Sigmoid colon (tissue), 7 donors: ENCODE measurements at places on chromosomes 4 and X. TPM values are rescaled to one million over a fixed set of nuclear protein-coding genes. Genes with fewer than 3 reads are reported as not detected.

The QDPR gene
- 8.7 TPM for total RNA-seq

The PPEF2 gene
- total RNA-seq, result 0.28 TPM

DNA sequence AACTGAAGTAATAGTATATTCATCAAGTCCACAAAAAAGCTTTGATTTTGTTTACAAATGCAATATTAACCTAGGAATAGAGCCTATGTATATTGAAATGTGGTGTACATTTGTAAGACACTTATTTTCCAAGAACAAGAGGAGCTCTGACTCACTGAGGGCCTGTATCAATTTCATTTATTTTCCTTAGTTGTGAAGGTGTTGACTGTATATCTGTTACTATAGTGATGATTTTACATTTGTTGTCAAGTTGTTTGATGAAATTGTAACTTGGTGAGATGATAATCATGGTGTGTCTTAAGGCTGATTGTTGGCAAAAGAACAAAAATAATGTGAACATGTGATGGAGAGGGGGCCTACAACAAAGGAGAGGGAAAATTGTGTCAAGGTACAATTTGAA, 274.9 kb upstream of the TEX13A start:
- no peaks in the 10 kb centered on the region for H3K27me3 ChIP-seq
- no peak for DNase-seq
- H3K27ac ChIP-seq, result no peak overlapping the region
- no peak overlapping the region for H3K4me3 ChIP-seq
- no peaks in the 10 kb centered on the region for H3K36me3 ChIP-seq

- H3K27ac ChIP-seq, result no peak overlapping the region
- no peaks in the 10 kb centered on the region for H3K4me1 ChIP-seq
- H3K36me3 ChIP-seq, result no peaks in the 10 kb centered on the region
Observed at GRCh38 chr4:42119886-42120285, 32.6 kb downstream of the BEND4 start.

DNA sequence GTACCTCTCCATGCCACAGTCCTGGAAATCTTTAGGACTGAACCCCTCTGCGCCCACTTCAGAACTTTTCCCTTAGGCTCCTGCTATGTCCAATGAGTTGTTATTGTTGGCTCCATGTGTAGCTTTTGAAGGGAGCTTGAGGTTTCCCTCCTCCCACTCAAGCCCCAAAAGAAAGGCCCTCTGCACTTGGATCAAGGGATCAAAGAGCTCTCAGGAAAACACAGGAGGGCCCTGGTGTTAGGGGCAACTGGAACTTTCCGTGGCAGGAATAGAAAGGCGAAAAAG, 135.0 kb downstream of the RASL11B start:
- H3K27ac ChIP-seq, result peak overlapping the region; percentile 63
- no peak overlapping the region for H3K4me3 ChIP-seq
- no peak for DNase-seq

DNA sequence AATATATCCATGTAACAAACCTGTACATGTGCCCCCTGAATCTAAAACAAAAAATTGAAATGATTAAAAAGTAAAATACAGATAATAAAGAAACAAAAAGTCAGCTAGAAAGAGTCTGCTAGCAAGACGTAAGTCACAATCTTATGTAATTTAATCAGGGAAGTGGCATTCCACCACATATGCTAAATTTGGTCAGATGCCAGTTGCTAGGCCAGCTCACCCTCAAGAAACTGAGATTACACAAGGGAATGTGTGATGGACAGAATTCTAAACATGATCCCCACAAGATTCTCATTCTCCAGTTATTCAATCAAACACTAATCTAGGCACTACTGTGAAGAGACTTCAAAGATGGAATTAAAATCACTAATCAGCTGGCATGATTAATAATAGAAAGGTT, 689.3 kb downstream of the CENPC start:
- no peaks in the 10 kb centered on the region for H3K36me3 ChIP-seq
- H3K27ac ChIP-seq, result no peak overlapping the region
- H3K4me3 ChIP-seq, result no peak overlapping the region
- DNase-seq, result no peak
- no peaks in the 10 kb centered on the region for H3K27me3 ChIP-seq

DNA sequence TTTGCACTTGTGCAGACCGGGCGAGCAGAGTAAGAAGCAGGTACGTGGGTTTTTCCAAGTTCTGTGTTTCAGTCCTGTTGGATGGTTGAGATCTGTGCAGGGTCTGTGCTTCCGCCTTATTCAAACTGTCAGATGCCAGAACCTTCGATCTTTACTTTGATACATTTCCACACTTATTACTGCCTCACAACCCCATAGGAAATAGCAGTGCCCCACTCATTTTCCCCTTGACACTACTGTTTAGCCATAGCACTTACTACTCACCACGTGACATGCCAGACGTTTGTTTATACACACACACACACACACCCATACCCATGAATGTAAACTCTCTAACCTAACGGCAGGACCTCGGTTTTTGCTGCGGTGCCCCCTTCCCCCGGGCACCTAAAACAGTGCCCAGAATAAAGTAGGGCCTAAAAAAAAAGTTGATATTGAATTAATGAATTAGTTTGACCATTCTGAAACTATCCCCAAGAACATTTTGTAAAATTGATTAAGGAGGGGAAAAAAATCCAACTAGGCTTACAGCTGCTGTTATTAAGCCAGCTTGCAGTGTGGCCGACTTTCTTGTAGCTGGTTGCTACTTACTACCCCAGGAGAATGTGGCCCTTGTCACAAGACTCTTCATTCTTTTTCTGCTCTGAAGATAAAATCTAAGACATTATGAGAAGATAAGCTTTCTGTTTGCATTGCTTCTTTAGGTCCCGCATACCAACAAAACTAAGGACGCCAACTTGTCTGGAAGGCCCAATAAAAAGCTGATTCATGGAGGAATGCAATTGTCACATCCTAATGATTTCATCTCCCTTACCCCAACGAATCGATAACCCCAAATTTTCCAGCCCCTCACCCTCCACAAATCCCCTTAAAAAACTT, 704 bp upstream of the SEPSECS start:
- no peaks in the 10 kb centered on the region for H3K36me3 ChIP-seq
- H3K4me1 ChIP-seq, result no peaks in the 10 kb centered on the region
- H3K4me3 ChIP-seq, result peak overlapping the region; percentile 72

GRCh38 chr4:151803246-151803645, 42.4 kb upstream of the GATB start:
- no peaks in the 10 kb centered on the region for H3K27me3 ChIP-seq
- H3K4me3 ChIP-seq, result no peak overlapping the region
- H3K36me3 ChIP-seq, result no peaks in the 10 kb centered on the region
- no peak overlapping the region for H3K27ac ChIP-seq
